Stimulated activated naive CD4-positive, alpha-beta T cell treated with Interleukin-2 at 50 U/mL for 16 hours (primary cell): ENCODE measurements at places on chromosomes 6 and 20.

DNA sequence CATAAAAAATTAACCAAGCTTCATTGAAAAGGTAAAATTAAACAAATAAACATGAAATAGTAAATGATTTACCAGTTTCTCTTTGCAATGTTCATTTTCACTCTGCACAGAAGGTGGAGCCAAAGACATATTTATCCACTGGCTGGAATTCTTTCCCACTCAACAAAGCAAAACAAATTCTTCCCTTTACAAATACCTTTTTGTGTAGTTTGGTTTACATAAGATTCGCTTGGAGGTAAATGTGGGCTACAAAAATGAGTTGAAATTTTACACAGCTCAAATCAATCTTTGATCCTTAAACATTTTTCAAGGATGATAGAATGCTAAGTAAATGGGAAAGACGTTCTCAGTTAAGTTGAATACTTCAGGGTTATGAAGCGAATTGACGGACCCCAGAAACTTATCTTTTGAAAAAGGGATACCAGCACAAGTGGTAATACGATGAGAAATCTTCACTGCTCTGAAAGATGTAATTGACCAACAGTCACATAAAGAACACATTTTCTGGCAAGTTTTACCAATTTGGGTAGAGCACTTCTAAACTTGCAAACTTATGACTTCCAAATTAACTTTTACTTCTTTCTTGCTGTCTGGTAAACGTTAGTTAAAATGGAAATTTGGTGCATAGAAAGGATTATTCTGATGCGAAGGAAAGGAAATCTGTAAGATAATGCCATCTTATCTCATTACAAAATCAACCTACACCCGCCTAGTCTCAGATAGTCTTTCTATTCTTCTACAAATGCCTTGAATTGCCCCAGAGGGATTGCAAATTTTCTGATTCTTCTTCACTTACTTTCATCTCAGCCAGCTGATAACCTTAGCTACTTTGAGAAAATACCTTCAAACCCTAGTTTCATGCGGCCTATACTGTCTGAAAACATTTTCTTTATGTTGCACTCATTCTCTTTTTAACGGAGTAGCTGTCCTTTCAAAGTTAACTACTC, 4.7 kb upstream of the GJA1 start:
- DNase-seq, result no peak

DNA sequence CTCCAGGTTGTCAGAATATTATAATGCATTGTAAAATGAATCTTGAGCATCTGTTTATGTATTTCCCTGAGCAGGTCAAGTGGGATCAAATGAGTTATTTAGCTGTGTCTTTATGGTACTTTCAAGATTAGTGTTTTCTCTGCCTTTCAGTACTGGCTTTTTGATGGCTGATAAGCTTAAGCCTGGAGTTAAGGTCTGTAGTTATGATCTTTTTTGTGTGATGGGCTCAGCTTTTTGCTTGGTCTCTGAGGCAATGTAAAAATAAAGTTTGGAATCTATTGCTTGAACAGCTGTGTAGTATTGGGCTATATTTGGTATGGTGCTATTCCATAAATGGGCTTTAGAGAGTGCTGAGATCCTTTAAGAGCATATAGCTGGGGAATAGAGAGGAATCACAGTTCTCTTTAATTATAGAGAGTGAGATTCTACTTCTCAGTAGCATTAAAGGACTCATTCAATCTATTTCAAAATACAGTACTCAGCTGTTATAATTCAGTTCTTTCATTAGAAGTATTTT, 40.7 kb downstream of the ZNF451 start:
- no peak for DNase-seq

GRCh38 chr6:138087593-138088325, 19.5 kb downstream of the PERP start:
- no peak for DNase-seq

GRCh38 chr6:45027126-45027525, 301.0 kb upstream of the RUNX2 start:
- DNase-seq, result no peak

DNA sequence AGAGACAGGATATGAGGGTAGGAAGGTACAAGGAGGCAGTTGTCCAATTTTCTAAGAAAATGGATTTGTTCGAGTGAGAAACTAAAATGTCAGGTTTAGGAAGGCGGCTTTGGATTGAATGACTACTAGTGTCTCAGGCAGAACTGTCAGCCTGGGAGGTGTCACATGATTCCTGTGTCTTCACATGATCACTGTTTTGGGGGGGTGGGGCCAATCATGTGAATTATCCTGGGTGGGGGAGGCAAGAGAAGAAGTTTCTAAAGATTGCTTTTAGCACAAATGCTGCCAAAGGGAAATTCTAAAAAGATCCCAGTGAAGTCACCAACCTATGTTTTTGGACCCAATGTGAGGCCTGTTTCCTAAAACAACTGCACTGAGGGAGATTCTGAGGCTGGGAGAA, 2.3 kb downstream of the SIRPA start:
- DNase-seq, result no peak

DNA sequence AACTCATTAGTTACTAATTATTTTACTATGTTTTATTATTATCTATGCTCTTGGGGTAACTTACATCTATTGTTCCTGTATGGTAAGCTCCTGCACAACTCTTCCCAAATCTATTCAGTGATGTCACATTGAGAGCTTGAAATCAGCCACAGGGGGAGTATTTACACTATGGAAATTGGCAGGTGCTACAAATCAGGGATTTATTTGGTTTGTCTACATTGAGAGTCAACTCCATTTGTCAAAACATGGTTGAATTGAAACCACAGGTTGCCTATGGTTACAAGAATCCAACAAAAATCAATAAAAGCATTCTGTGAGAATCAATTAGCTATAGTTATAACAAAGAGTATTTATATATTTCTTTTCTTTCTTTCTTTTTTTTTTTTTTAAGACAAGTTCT, 3.9 kb upstream of the FITM2 start:
- no peak for DNase-seq

GRCh38 chr6:38391626-38392579, 247.8 kb downstream of the BTBD9 start:
- no peak for DNase-seq

DNA sequence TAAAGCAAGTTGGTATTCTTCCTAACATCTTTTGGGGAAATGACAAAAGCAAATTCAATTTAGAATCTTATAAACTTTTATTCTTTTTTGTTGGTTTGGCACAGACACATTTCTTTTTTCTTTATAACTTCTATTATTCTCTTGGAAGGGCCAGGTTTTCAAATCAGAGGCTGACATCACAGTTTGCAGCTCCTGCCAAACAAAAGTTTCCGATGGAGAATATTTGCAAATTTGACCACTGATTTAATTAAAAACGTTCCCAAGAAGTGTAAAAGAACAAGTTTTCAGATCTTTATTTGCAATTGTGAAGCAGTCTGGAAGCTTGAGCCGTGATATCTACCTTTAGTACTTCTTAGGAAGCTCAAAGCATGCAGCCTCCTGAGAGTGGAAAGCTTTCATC, 53.8 kb upstream of the CD83 start:
- DNase-seq, result no peak

DNA sequence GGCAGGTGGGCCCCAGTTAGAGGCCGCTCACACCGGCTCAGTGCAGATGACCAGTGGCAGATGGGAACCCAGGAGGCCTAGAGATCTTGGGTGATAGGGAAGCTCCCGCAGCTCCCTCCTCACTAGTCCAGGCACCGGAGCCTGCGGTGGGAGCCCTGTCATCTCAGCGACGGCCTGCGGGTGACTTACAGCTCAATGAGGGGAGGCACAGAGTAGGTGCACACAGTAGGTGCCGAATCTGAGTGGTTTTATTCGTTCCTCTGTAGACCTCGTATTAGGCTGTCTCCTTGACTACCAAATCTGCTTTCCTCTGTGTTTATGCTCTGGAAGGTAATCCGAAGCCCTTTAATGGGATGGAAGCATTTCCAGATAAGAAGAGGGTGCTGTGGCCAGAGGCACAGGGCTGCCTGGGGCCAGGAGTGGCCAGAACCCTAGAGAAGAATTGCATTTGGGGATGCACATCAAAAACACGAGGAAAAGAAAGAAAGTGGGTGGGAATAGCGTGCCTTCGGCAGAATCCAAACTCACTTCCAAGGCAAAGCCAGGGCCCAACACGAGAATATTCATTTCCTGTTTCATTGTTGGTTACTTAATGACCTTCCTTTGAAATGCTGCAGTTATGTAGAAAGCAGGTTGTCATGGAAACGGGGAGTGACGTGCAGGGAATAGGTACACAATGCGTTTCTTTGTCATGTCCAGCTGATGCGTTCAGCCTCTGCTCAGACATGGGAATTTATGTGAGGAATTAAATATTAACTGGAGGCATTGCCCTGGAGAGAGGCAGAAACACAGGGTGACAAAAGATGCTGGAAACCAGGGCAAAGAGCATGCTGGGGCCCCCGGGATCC, 24.7 kb downstream of the MYT1 start:
- no peak for DNase-seq

- no peak for DNase-seq
These were observed 18.7 kb upstream of the RALGAPB start for GRCh38 chr20:38453941-38454340.

- no peak for DNase-seq
These were observed 178.4 kb downstream of the TSHZ2 start for GRCh38 chr20:53150532-53150931.

DNA sequence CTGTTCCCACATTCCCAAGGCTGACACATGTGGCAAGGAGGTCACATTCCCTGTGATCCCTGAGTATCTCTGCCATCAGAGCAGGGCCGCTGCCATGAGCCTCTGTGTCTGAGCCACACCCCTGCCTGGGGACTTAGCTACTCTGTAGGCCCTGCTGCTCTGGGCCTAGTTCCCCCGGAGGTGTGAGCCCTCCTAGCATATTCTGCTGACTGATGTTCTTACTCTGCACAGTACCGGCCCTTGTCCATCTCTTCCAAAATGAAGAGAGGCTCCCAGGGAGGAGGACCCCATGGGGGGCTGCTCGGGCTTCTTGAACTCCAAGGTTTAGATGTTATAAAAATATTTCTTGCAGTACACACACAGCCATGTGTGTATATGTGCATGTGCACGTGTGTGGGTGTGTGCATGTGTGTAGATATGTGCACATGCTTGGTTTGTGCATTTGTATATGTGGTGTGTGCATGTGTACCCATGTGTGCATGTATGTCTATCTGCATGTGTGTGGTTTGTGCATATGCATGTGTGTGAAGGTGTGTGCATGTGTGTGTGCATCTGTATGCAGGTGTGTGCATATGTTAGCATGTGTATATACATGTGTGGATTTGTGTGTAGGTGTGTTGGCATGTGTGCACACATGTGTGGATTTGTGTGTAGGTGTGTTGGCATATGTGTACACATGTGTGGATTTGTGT, 101.2 kb downstream of the ERMARD start:
- DNase-seq, result no peak

DNA sequence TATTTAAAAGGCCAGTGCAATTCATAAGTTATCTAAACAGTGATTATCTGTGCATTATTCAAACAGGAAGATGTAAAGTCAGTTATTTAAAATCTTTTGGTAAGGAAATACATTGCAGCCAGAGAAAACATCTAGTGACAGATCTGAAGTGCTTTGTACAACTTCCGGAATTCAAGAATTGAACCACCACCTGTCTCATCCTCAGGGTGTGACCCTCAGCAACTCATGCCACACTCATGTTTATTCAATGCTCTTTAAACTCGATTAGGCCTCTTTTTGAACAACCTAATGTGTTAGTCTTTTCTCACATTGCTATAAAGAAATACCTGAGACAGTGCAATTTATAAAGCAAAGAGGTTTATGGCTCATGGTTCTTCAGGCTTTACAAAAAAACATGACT, 62.6 kb upstream of the GGTLC1 start:
- no peak for DNase-seq

- no peak for DNase-seq
These were observed 4.5 kb downstream of the SOX4 start for GRCh38 chr6:21597801-21598673.

DNA sequence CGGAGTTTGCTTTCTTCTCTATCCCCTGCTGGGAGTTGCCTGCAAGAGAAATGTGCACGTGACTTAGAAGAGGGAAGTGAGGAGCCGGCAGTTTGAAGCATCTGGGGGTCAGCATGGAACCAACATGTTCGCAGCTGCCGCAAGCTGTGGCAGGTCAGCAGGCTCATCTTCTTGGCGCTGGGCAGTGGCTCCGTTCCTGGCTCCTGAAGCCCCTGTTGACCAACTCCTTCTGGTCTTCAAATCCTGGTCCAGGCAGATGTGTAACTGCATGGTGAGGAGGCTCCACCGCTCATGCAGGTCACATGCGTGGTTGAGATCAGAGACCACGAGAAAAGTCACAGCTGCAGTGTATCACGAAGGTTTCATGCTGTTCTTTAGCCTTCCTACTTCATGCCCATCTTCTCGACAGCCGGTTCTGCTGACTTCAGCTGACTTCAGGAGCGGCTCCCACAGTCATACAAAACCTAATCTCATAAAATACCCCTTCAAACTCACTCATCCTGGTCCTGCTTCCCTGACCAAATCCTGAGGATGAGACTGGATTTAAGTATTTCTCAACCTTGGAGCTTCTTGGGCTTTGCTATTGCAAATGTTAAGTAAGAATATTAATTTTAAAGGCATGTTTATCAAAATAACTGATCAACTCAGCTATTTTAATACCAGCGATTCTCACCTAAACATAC, 44.9 kb upstream of the BCAS1 start:
- no peak for DNase-seq

DNA sequence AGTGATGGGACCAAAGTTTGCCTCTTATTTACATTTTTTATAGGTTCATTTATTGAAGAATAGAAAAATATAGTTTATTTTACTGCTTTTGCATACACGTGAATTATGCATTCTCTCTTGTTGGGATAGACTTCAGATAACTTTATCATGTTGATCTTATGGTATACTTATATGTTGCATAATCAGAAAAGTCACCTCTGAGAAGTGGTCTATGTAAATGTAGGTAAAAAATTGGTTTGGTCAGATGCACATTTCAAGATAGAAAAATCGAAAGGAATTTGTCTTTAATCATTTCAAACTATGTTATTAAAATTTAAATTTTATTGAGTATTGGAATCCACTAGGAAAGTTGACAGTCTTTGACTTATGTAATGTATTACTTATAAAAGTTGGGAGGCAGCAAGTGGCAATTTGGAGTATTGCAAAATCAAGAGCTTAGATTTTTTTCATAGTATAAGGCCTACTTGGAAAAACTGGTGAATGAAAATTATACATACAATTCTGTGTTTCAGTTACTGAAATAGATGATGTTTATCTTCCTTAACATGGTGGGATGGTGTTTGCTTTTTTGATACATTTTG, 2.4 kb downstream of the PHF3 start:
- no peak for DNase-seq

GRCh38 chr20:1883986-1884385, 11.2 kb upstream of the SIRPA start:
- DNase-seq, result no peak

- DNase-seq, result no peak
These were observed 61.1 kb downstream of the TMEM170B start for GRCh38 chr6:11598687-11599086.

- DNase-seq, result no peak
These were observed 7.0 kb upstream of the DSE start for GRCh38 chr6:116363759-116364158.

GRCh38 chr6:11688425-11688709, 90.2 kb downstream of the ADTRP start:
- DNase-seq, result no peak

GRCh38 chr20:10716855-10717254, 43.1 kb upstream of the JAG1 start:
- no peak for DNase-seq
